ENCODE measurements at places on chromosomes 5 and 9.
A peak's percentile ranks its signal among the peaks of the same experiment; 100 is the strongest.

DNA sequence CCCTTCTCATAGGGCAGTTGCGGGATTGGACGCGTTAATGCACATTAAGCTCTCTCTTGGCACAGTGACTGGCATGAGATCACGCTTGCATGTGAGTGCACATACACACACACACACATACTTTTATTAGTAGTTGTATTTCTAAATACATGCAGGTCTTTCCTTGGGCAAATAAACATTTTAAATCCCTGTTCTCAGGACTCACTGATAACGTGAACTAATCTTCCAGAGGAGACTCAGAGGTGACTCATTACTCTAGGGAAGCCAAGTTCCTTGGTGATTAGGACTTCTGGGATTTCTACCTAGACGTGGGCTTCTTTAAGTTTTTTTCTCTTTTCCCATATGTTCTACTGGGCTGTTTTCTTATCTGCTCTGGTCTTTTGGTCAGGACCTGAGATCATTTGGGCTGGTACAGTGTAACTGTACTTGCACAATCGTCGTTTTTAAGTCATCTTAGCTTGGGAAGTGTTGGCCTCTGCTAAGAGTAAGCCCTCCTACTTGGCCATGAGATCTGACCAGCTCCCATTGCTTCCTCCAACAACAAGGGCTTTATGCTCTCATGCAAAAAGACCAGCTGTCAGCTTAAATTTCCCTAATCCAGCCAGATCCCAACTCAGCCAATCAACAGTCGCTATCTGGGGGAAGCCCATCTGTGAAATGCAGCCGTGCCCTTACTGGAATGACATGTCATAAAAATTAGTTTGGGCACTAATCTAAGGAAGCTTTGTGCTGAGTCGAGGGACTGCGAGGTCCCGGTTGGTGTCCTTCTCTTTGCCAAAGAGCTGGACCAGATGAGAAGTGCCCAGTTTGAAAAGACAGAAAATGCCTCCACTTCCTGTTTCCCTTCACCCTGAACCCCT is 176.4 kb upstream of the ANKRD55 start:
- DNase-seq = no peak

GRCh38 chr9:135519179-135519971 is 1.9 kb upstream of the LCN1 start:
- DNase-seq = no peak

GRCh38 chr5:145470396-145470979 is 364.7 kb downstream of the PRELID2 start:
- no peak for DNase-seq

DNA sequence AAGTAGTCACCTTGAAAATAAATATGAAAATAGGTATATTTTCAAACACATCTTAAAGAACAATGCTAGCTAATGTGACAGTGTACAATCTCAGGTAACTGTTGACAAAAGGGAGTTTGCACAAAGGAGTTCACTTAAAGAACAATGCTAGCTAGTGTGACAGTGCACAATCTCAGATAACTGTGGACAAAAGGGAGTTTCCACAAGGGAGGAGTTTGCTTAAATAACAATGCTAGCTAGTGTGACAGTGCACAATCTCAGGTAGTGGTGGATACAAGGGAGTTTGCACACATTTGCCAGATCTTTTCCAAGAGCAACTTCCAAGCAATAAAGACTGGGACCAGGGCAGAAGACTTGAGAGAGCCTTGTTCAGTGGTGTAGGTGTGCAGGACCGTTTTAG is 442.9 kb upstream of the FTMT start:
- DNase-seq = no peak

GRCh38 chr5:151906246-151906645 is 18.4 kb downstream of the GLRA1 start:
- DNase-seq = no peak

GRCh38 chr9:12539580-12539975 is 153.6 kb upstream of the TYRP1 start:
- no peak for DNase-seq

- no peak for DNase-seq
These were observed 20.5 kb downstream of the RGMB start for GRCh38 chr5:98794001-98794400.

GRCh38 chr5:119541716-119542115 is 87.6 kb upstream of the FAM170A start:
- no peak for DNase-seq

GRCh38 chr9:38154501-38155421 is 85.7 kb upstream of the SHB start:
- no peak for DNase-seq

DNA sequence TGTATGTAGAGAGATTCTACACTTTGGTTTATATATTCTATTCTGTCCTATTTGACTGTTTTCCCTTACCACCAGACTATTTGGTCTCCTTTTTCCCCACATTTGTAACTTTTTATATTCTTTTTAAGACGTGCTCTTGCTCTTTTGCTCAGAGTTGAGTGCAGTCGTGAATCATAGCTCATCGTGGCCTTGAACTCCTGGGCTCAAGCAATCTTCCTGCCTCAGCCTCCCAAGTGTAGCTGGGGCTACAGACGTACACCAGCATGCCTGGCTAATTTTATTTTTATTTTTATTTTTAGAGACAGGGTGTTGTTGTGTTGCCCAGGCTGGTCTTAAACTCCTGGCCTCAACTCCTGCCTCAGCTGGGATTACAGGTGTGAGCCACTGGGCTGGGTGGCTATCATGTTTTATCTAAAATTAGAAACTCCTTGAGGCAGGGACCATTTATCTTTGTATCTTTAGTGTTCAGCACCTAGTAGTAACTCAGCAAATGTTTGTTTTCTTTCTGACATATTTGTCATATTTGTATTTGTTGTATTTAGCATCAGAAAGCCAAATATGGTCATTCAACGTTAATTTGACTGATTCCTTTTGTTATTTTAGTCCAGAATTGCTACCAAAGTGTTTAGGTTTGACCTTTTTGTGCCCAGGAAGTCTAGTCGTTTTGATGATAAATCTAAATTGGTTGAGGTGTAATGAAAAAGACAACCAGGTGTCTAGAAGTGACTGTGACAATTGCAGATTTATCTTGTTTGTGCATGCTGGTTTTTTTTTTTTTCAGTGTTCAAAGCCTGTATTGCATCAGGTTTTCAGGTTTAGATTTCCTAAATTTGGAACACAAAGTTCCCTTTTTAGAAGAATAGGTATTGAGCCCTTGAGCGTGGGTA is 44.3 kb downstream of the ERBIN start:
- DNase-seq = no peak

DNA sequence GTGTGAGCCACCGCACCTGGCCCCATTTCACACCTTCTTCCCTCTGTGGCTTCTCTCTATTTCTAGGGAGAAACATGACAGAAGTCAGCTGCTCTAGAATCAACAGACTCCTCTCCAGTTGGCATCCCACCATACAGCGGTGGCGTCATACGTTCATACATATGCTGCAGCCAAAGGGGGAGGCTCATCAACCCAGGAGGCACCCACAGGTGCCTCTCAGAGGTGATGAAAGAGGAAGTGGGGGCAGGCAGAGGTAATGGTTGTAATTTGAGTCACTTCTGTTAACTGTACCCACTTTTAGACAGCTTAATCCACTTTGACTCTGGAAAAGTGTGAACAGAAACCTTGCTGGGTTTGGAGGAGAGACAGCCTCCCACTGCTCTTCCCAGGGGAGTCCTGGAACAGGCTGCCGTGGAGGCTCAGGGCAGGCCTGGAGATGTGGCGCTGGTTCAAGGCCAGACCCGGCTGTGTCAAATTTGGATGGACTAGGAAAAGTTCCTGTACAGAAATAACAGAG is 47.3 kb upstream of the SUB1 start:
- peak; percentile 12 for DNase-seq

GRCh38 chr5:121752149-121752548 is 99.5 kb upstream of the FTMT start:
- no peak for DNase-seq

DNA sequence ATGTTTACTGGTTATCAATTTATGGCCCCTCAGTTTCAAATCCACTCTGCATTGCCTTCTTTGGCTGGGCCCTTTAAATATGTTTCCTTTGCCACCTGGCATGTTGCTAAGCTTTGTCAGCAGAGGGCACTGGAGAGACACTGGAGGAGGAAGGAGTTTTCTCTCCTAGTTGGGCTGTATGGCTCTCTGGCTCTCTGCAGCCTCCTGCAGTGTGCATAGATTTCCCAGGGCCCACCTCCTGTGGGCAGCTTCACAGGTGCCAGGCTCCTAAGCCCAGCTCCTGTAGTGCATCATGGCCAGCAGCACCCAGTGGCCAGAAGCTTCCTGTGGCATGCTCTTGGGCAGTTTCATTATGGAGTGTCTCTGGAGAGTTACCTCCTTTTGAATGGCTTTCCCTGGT is 23.3 kb downstream of the CAVIN4 start:
- no peak for DNase-seq

GRCh38 chr5:73814233-73814846 is 188.3 kb downstream of the ARHGEF28 start:
- DNase-seq = no peak

DNA sequence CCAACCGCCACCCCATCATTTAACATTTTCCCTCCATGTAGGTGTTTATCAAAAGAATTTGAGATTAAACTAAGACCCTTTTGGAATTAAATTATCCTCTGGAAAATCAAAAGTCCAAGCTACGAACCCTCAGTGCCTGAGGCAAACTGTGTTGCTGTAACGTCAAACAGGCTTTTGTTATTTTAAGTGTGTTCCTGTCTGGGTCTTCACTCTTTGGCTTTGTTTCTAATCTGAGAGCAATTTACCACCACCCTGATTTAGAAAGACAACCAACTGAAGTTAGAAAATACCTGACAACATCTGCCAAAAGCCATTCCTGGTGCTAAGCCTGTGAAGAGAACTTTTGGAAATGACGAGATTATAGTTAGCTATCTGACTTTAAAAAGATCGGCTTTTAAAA is 199.9 kb downstream of the DIRAS2 start:
- DNase-seq = no peak

DNA sequence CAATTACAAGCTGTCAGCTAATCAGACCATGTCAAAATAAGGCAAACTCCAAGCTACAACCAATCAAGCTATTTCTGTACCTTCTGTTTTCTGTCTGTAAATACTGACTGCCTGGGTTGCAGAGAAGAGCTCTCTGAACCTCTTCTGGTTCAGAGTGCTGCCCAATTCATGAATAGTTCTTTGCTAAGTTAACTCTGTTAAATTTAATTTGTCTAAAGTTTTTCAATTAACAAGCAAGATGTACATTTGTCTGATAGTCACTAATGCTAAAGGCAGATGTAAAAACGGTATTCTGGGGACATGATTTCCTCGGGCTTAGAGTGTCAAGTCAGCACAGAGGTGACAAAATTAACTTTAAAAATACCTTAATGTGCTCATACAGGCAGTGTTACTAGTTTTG is 408.3 kb upstream of the CLINT1 start:
- no peak for DNase-seq

GRCh38 chr5:10482791-10483530 is 41.3 kb downstream of the ROPN1L start:
- DNase-seq = no peak

GRCh38 chr5:135012951-135013391 is 21.1 kb downstream of the PITX1 start:
- no peak for DNase-seq

DNA sequence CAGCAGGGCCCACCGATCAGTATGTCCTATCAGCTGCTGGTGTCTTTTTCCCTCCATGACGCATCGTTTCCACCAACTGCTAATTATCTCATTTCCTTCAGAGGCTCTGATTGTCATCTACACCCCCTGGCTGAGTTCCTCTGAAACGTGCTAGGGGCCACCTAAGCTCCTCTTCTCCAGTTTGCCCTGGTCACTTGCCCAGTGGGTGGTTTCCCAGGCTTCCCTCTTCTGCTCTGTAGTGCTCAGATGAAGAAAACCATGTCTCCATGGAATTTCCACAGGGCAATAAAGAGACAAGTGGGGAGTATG is 65.3 kb downstream of the TSTD2 start:
- DNase-seq = no peak

GRCh38 chr5:85843535-85843934 is 774.2 kb upstream of the COX7C start:
- no peak for DNase-seq

GRCh38 chr9:131773911-131774379 is 34.1 kb upstream of the RAPGEF1 start:
- no peak for DNase-seq

DNA sequence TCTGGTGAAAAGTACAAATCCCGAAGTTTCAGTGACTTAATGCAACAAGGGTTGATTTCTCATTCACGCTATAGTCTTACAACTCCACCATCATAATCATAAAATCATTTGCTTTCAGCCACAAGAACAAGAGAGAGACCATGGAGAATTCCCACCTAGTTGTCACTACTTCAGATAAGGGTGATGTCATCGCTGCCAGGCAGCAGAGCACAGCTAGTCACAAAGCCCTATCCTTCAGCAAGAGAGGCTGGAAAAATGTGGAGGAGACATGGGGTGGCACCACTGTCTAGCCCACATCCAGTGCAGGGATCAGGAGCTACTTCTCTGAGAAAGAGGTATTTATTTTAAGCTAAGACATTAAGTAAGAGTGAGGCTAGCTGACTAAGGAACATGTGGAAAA is 356.1 kb downstream of the YTHDC2 start:
- DNase-seq = no peak

GRCh38 chr9:19049917-19050636 is 850 bp downstream of the RRAGA start:
- DNase-seq = no peak

GRCh38 chr9:86809759-86810367 is 137.4 kb downstream of the GAS1 start:
- DNase-seq = no peak

DNA sequence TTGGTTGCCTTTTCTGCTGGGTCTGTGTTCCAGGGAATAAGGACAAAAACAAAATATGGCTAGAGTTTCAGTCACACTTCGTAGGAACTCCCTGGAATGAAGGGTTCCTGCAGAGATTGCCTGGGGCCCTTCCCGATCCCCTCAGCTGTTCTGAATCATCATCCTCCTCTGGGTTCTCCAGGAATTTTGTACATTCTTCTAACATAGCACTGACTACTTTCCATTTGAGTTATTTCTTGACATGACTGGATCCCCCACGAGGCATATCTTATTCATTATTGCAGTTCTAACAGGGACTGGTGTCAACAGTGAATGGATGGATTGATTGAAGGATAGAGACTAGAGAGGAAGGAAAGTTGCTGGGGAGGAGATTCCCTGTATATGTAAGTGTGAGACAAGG is 49.2 kb upstream of the TNC start:
- DNase-seq = no peak

GRCh38 chr5:1006656-1007071 is 1.9 kb upstream of the NKD2 start:
- DNase-seq = no peak

DNA sequence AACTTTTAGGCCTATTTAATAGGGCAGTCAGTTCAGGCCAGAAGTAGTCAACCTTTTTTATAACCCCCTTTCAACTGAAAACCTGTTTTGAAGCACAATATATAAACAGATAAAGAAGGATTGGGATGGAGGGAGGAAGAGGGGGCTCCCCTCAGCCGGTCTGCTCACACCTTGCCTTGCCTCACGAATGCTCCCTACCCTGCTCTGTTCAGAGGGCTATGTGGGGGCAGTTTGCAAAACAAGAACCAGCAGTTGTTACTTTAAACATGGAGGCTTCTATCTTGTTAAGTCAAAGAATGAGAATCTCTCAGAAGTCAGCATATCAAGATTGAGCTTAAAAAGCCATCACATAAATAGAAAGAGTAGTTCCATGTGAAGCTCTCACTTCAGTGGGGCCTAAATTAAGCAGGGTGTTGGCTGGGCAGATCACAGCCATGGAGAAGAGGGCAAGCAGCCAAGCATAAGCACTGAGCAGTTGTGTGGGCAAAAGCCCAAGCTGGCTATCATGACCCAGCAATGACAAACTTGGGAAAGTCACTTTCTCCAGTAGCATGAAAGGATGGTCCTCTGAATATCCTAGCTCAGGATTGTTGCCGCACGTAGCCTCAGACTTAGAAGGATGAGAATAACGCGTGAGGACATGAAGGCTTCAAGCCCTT is 70.6 kb downstream of the ALDH1A1 start:
- DNase-seq = no peak
